ENCODE measurements at places on chromosomes 2 and 18. TPM values are rescaled to one million over a fixed set of nuclear protein-coding genes. Genes with fewer than 3 reads are reported as not detected.
A peak's percentile ranks its signal among the peaks of the same experiment; 100 is the strongest.

COPS9 gene
- 141 TPM for total RNA-seq

UGT1A6 gene
- not detected for total RNA-seq

MAP3K20 gene
- total RNA-seq = 15.2 TPM

RGPD3 gene
- total RNA-seq = 0.11 TPM

DNA sequence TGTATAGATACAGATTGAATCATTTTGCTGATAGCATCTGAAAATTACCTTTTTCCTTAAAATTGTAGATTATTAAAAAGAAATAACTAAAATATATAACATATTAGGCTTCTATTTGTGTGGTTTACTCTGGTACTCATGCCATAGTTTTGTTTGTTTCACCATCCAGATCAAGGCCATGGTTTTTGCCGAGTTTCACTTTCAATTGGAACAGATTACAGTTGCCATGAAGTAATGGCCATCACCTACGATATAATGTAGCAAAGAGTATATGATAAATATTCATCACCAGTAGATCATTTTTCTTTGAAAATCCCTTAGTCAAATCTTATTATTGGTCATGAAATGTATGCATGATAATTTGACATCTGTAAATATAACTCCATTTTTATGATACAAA, 11.9 kb upstream of the DNAH7 start:
- H3K36me3 ChIP-seq = peaks cover 26% of the 10 kb centered on the region
- no peak overlapping the region for H3K27ac ChIP-seq
- H3K4me1 ChIP-seq = peaks cover 19% of the 10 kb centered on the region
- DNase-seq = no peak
- no peaks in the 10 kb centered on the region for H3K27me3 ChIP-seq

DNA sequence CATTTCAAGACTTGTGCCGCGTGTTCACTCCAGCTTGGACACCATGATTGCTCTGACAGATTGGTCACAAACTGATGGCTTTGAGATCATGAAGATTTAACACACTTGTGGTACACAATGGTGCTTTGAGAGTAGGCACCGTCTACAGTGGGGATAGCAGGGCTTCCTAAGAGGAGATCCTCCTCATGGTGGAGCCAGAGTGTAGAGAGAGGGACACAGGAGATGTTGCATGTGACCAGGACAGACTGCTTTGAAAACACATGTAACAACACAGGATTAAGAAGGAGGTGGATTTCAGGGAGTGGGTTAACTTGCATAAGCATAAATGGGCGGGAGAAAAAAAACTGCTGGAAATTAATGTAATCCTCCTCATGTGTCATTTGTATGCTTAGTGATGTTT, 95.7 kb upstream of the LINC00305 start:
- peaks cover 28% of the 10 kb centered on the region for H3K4me1 ChIP-seq
- no peaks in the 10 kb centered on the region for H3K27me3 ChIP-seq
- H3K36me3 ChIP-seq = no peaks in the 10 kb centered on the region
- no peak overlapping the region for H3K27ac ChIP-seq
- no peak overlapping the region for H3K4me3 ChIP-seq

DNA sequence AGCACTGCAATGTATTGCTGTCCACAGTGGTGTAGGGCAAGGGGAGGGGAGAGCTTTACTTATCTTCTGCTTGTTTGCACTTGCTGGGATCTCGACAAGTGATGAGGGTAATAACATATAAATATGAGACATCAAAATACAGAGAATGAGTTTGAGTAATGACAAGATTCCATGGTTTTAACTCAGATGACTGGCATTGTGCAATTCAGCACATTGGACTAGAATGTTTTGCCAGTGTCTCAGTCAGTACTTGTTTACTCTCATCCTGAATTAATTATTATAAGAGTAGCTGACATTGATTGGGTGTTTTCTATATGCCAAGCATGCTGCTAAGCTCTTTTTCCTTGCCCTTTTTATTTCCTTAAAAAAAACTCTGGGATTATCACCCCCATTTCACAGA, 306.7 kb upstream of the MMADHC start:
- H3K27me3 ChIP-seq = no peaks in the 10 kb centered on the region
- peaks cover 6% of the 10 kb centered on the region for H3K4me1 ChIP-seq

- no peak overlapping the region for H3K27ac ChIP-seq
- DNase-seq = no peak
- H3K36me3 ChIP-seq = peaks cover 57% of the 10 kb centered on the region
- no peak overlapping the region for H3K4me3 ChIP-seq
- no peaks in the 10 kb centered on the region for H3K27me3 ChIP-seq
These were observed 226.9 kb upstream of the GYPC start for GRCh38 chr2:126429103-126429502.

DNA sequence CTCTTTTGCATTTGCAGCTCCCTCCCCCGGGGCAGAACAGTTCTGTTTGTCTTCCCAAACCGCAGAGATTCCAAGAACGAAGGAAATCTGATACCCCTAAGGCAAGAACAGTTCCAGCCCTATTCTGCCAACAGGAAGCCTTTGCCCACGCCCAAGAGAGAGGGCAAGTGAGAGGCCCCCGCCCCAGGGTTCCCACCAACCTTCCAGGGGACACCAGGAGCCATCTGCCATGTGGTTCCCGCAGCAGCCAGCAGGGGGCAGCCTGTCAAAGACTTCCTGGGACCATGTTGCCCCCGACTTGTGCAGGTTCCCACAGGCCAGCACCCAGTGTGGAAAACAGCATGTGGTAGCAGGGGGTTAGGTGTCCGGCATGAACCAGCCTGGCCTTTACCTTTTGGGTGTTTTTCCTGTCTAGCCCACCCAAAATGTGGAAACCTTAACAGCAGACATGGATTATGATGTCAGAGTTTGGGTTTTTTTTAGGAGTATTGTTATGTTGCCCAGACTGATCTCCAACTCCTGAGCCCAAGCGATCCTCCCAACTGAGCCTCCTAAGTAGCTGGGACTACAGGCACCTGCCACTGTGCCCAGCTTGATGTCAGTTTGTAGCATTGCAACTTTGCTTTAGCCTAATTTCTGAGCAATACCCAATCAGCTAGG, 21.7 kb upstream of the EFHD1 start:
- H3K36me3 ChIP-seq = no peaks in the 10 kb centered on the region
- H3K4me1 ChIP-seq = no peaks in the 10 kb centered on the region
- DNase-seq = peak; percentile 86
- H3K27ac ChIP-seq = no peak overlapping the region
- no peak overlapping the region for H3K4me3 ChIP-seq
- no peaks in the 10 kb centered on the region for H3K27me3 ChIP-seq

DNA sequence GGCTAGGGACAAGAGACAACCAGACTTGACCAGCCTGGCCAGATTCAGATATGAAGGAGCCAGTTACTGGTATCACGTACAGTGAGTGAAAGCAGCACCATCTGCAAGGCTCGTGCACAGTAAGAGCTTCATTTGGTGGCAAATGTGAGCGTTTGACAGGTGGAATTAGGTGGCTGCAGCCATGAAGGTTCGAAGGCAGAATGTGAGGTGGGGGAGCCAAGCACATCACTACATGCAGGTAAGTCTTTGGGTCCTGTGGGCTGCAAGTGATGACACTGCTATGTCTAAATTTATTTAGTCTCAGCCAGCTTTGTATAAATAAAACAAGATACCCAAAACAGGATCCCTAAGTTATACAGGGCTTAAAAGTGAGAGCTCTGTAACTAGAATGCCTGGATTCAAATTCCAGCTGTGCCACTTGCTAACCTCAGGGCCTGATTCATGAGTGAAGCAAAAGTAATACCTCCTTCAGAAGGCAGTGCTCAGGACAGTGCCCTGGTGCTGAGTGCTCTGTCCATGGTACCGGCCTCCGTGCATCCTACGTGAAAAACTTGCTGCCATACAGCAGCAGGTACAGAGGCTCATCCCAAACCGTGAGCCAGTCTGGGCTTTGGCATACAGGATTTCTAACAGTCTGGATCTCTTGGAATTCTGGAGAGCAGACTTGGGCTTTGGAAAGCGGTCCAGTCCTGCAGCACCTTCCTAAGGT, 18.6 kb downstream of the DDX18 start:
- peaks cover 10% of the 10 kb centered on the region for H3K4me1 ChIP-seq
- peak; percentile 28 for DNase-seq
- no peak overlapping the region for H3K27ac ChIP-seq
- peaks cover 9% of the 10 kb centered on the region for H3K27me3 ChIP-seq

GRCh38 chr2:183416753-183417152, 292.5 kb downstream of the NUP35 start:
- no peaks in the 10 kb centered on the region for H3K36me3 ChIP-seq
- H3K27me3 ChIP-seq = peaks cover 7% of the 10 kb centered on the region
- no peak overlapping the region for H3K4me3 ChIP-seq
- DNase-seq = peak; percentile 20

GRCh38 chr2:19536136-19536535, 177.7 kb upstream of the OSR1 start:
- no peaks in the 10 kb centered on the region for H3K36me3 ChIP-seq
- no peaks in the 10 kb centered on the region for H3K4me1 ChIP-seq
- H3K27me3 ChIP-seq = no peaks in the 10 kb centered on the region
- no peak for DNase-seq

DNA sequence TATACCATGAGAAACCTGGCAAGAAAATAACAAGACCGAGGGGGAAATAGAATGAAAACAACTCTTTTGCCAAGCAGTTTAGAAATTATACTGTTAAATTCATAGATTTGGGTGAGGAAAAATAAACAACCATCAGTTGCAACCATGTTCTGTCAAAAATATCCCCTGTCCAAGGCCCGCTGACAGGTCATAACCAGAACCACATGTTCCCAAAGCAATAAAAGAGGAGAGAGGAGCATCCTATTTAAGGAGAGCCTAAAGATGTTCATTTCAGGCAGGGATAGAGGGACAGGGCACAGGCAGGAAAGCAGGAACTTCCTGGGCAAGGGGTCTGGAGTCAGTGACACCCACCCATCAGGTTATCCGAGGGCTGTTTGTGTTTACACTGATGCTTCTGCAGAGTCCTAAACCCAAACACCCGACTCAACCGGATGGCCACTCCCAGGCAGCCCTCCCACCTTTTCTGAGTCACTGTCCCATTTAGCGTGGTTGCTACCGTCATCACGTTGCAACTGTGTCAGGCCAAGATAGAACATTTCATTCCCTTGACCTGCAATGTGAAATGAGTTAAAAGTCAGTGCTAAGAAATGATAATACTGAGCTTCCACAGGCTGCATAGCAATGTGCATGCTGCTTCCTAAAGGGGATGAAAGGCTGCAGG, 468.3 kb upstream of the RAB12 start:
- no peak for DNase-seq
- no peaks in the 10 kb centered on the region for H3K27me3 ChIP-seq
- no peak overlapping the region for H3K27ac ChIP-seq
- H3K4me3 ChIP-seq = no peak overlapping the region

DNA sequence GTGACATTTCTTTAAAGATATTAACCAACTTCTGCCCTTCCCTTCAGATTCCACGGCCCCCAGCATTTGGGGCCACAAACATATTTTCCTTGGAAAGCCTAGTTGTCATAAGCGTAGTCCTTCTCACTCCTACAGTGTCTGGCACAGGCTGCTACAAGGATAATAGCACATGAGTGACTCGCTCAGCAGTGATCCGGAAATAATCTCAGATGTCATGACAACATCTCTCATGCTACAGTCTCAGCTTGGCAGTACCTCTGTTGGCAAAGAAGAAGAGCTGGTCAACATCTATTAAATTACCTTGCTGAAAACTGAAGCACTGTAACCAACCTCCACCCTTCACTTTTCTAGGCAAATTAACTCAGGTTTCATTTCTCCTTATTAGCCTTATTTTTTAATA, 351.7 kb downstream of the RAD51AP2 start:
- peaks cover 7% of the 10 kb centered on the region for H3K4me1 ChIP-seq
- H3K36me3 ChIP-seq = no peaks in the 10 kb centered on the region
- H3K4me3 ChIP-seq = no peak overlapping the region
- no peak for DNase-seq
- no peaks in the 10 kb centered on the region for H3K27me3 ChIP-seq
- H3K27ac ChIP-seq = no peak overlapping the region

GRCh38 chr2:201500534-201500933, 49.0 kb downstream of the STRADB start:
- peaks cover 3% of the 10 kb centered on the region for H3K27me3 ChIP-seq
- no peak for DNase-seq
- no peak overlapping the region for H3K4me3 ChIP-seq
- no peaks in the 10 kb centered on the region for H3K4me1 ChIP-seq
- H3K27ac ChIP-seq = no peak overlapping the region
